ENCODE measurements at places on chromosomes 5 and 9.

- DNase-seq, result no peak
These were observed 40.2 kb downstream of the STARD4 start for GRCh38 chr5:111472096-111472495.

DNA sequence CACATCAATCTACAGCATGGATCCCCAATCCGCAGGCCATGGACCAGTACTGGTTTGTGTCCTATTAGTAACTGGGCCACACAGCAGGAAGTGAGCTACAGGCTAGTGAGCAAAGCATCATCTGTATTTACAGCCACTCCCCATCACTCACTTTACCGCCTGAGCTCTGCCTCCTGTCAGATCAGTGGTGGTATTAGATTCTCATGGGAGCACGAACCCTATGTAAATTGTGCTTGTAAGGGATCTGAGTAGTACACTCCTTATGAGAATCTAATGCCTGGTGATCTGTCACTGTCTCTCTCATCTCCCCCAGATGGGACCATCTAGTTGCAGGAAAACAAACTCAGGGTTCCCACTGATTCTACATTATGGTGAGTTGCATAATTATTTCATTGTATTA is 212.7 kb upstream of the FAM174A start:
- no peak for DNase-seq

DNA sequence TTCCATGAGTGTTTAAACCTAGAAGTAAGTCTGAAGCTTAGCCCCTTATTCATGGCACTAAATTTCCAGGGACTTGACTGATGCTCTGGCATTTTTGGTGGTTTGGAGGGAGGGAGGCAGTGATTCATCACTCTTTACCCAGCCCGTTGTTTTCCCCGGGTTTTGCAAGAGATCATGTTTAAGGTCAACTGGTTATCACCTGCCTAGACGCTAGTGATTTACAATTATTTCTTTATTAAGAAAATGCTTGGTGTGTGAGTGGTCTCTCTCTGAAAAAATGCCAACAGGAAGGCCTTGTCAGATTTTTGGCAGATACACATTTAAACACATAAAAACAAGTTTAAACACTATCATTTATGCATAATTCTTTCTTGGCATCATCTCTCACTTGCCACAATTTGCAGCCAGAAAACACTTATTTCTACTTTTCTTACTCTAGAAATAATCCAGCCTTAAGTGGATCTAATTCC is 737.9 kb upstream of the ZNF608 start:
- DNase-seq, result no peak

- DNase-seq, result no peak
These were observed 9.3 kb downstream of the LIX1 start for GRCh38 chr5:97133101-97133500.

DNA sequence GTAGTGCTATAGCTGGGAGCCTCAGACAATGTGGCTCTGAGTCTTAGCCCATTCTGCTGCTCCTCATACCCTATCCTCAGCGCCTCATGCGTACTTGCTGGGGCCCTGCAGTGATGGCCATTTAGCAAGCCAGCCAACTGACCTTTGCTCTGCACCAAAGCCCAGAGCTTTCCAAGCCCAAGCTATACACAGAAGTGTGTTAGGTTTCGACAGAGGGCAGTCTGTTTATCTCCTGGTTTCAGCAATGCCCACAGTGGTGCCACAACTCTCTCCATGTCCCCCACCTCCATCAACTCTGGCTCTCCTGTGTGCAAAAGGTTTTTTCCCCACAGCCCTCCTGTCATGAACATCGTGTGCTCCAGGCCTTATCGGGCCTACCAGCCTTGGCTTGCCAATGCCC is 16.9 kb downstream of the GNG10 start:
- DNase-seq, result no peak

- DNase-seq, result no peak
These were observed 3.3 kb upstream of the HAPLN1 start for GRCh38 chr5:83724001-83724400.

- DNase-seq, result no peak
These were observed 16.0 kb upstream of the IL33 start for GRCh38 chr9:6199596-6199995.

- no peak for DNase-seq
These were observed 181.3 kb downstream of the GRIA1 start for GRCh38 chr5:153671653-153672346.

- no peak for DNase-seq
These were observed 28.7 kb downstream of the GTF3C4 start for GRCh38 chr9:132698989-132699388.

GRCh38 chr9:71557310-71557709 is 211.0 kb downstream of the CEMIP2 start:
- no peak for DNase-seq

DNA sequence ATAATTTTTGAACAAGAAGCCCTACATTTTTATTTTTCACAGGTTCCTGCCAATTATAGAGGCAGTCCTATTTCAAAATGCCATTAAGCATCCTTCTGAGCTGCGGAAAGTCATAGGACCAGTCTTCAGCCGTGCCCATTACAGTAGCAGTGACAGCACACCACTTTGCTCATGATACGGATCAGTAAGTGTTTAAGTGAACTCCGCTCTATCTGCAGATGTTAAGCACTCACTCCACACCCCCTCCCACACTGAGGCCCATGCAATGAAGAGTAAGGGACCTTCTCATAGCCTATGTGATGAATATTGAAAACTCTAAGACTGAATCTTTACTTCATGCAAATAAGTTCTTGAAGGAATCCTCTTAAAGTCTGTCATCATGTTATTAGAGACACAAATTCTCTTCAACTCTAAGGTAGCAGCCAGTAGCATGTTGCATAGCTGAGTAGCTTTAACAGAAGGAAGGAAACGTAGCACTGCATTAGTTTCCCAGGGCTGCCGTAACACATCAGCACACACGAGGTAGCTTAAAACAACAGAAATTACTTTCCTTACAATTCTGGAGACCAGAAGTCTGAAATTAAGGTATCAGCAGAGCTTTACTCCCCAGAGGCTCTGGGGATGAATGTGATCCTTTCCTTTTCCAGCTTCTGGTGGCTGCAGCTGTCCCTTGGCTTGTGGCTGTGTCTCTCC is 20.3 kb upstream of the TAF11L2 start:
- DNase-seq, result no peak

DNA sequence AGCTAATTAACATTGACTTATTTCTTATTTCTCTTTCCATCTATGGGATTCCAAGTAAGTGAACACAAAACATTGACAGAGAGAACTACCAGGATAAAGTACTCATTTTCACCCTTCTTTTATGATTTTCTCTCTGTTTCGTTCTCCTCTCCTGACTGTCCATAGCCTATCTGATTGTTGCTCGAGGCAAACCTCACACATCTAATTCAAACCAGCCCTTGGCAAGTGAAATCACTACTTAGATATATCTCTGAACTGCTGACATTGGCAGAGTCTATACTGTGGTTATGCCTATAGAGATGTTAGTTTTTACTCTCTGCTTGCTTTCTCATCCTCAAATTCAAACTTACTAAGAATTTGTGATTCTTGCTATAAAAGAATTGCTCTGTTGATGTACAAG is 248.8 kb downstream of the ISL1 start:
- no peak for DNase-seq

DNA sequence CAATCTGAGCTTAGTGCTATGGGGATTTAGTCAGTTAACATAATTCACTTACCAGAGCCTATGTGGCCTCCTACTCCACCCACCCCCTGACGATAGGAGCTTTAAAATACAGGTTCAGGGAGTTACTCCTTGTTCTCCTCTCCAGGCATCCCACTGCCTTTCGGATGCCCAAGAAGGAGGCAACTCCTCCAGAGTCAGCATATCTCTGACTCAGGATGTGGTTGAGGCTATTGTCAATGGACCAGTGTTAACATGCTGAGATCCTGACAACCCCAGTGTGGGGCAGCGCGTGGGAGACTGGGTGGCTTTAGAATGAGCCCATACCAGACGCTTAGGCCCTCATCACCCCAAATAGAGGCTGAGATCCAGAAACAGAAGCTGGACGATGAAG is 27.4 kb downstream of the BICD2 start:
- no peak for DNase-seq

- no peak for DNase-seq
These were observed 8.6 kb upstream of the PRRX2 start for GRCh38 chr9:129656795-129657390.

DNA sequence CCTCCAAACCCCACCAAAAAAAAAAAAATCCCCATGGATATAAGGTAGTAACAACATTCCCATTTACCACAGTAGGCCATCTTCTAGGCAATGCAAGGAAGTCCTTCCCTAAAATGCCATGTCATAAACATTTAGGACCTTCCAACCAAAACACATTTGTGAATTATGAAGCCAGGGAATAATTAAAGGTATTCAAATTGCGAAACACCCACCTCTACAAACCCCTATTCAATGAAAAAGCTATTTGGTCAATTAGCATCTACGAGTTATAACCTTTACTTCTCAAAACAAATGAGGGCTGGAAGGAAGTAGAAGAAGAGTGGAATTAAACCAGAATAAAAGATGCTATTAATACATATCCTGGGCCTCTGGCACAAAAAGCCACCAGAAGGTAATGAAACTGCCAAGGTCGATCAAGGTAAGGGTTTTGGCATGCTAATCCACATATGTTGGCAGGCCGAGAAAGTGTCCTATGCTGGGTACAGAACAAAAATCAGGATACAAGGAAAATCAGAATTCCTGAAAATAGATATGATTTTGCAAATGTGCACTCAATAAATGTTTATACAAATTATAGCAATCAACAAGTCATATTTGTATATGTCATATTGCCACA is 47.7 kb downstream of the MTMR12 start:
- DNase-seq, result no peak

GRCh38 chr5:154937718-154938466 is at the start of gene GEMIN5:
Gene GEMIN5, minus strand, starts transcription at chr5:154938211. Its CDS starts 78 bp downstream, at chr5:154938133.
- peak; percentile 59 for DNase-seq

DNA sequence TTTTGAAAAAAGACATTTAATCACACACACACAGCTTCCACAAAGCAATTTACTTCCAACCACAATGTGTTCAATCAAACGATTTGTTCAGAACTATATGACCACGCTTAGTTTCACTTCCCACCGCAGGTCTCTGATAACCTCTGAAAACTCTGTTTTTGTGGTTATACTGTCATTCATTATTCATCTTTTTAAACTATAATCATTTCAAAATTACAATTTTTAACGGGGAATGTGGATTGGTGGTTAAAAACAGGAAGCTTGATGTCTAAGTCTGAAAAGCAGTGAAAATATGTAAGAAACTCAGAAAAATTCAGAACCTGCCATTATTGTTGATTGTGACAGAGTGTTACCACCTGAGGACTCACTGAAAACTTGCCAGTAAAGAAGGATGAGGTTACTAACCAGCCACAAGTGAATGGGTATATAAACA is 12.7 kb upstream of the TMEM174 start:
- no peak for DNase-seq

- no peak for DNase-seq
These were observed 927.1 kb downstream of the NR2F1-AS1 start for GRCh38 chr5:92653730-92654461.

- no peak for DNase-seq
These were observed 835.5 kb downstream of the TLE4 start for GRCh38 chr9:80407220-80407619.

DNA sequence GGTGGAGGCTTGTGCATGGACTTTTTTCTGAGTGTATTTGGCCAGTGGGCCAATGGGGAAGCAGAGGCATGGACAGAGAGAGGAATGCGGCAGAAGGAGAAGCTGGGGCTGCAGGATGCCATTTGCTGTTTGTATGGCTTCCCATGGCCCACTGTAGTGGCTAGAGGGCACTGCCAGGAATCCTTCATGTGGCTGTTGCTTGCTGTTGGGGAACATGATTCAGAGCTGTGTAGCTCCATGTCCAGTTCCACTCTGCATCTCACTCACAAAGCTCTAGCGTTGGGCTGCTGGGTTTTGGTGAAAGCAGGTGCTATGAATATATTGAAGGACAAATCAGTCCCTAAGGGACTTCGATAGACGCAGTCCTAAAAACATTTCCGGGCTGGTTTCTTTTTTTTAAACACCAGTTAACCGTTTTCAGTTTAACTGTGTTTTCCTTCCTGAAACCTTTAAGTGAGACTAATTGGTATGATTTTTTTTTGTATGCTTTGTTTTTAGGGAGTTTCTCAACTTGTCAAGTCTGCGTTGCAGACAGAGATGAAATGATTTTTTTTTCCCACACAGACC is 51.3 kb downstream of the SLC22A5 start:
- DNase-seq, result no peak

GRCh38 chr9:14783358-14783757 is 60.8 kb upstream of the CER1 start:
- DNase-seq, result no peak

DNA sequence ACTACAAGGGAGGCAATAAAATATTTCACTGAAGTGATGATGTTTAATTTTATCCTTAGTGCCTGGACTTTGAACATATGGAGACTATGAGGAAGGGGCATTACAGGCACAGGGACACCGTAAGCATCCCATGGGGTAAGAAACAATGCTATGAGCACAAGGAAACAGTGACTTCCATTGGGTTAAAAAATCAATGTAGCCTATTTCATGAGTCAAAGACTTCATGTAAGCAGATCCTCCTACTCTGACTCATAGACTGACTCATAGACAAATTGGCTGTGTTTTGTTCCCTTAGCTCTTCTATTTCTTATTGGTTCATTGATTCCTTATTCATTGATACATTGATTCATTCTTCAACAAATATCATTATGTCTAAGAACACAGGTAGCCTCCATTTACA is 351.0 kb downstream of the PRELID2 start:
- DNase-seq, result no peak

- no peak for DNase-seq
These were observed 32.8 kb upstream of the SMIM32 start for GRCh38 chr5:136225796-136226195.

- DNase-seq, result no peak
These were observed 37.6 kb upstream of the ANGPTL2 start for GRCh38 chr9:127159949-127160610.

DNA sequence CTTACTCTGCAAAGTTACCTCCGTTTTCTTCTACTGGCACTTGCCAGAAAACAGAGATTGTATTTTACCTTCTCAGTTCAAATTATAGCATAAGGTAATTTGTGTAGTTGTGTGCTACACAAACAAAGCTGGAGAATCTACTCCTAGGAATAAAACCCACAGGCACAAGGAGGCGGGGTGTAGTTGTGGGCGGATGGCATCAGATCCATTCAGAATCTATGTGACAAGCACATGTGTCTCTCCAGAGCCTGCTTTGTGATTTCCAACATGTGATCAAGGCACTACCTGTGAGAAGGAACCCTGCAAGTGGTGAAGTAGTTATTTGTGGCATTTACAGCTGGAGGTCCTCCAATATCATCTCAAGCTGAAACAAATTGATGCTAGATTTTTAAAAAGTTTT is 39.0 kb downstream of the GAS1 start:
- no peak for DNase-seq

All from GF-D8 (cell line).